ENCODE measurements at places on chromosomes 4 and X.

GRCh38 chrX:130560544-130560943 lies 158.8 kb downstream of the RBMX2 start:
- DNase-seq: no peak

- no peak for DNase-seq
Observed at GRCh38 chrX:13087322-13088155, 43.1 kb upstream of the FAM9C start.

GRCh38 chr4:24674279-24674678 lies 89.9 kb upstream of the DHX15 start:
- no peak for DNase-seq

GRCh38 chrX:136200466-136200865 lies 50.7 kb downstream of the MAP7D3 start:
- peak; percentile 36 for DNase-seq

DNA sequence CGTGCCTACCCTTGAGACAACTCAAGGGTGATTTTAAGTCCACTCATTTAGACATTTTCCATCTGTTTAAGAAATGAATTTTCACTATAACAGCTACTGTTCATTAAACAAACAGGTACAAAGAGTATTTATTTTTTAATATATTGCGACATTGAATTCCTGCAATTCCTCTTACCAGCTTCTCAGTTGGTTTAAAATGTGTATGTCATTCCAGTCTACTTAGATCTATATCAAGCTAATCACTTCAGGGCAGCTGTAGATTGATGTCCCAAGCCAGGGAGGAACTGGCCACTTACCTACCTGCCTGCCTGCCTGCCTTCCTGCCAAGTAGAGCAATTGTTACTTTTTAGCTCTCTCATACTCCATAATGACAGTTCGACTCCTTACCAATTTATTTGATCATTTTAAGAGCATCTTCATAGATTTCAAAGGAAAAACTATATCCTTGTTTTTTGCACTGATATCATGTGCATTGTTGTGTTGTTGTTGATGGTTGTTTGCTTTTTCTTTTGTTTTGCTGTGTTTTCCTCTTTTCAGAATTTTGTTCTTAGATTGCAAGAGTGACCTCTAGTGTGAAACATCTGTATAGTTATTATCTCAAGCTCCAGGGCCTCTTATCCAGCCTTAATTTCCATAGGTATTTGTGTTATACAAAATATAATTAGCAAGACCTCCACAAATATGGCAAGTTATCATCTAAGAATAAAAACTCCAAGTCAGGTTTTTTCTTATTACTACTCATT lies 120.9 kb upstream of the NRK start:
- DNase-seq: no peak

- DNase-seq: peak; percentile 35
Observed at GRCh38 chr4:183300070-183300469, 20.0 kb downstream of the CLDN22 start.

- DNase-seq: no peak
Observed at GRCh38 chr4:169052594-169052945, 42.5 kb upstream of the CBR4 start.

GRCh38 chrX:86148024-86148511 lies at the start of gene DACH2:
Gene DACH2 (plus strand): TSS chrX:86148451.
- DNase-seq: peak; percentile 64

GRCh38 chrX:15854712-15855567 lies at the start of gene AP1S2:
Gene AP1S2 (minus strand): TSS chrX:15854813. CDS start chrX:15852524, 2,289 bp downstream.
- peak; percentile 95 for DNase-seq

DNA sequence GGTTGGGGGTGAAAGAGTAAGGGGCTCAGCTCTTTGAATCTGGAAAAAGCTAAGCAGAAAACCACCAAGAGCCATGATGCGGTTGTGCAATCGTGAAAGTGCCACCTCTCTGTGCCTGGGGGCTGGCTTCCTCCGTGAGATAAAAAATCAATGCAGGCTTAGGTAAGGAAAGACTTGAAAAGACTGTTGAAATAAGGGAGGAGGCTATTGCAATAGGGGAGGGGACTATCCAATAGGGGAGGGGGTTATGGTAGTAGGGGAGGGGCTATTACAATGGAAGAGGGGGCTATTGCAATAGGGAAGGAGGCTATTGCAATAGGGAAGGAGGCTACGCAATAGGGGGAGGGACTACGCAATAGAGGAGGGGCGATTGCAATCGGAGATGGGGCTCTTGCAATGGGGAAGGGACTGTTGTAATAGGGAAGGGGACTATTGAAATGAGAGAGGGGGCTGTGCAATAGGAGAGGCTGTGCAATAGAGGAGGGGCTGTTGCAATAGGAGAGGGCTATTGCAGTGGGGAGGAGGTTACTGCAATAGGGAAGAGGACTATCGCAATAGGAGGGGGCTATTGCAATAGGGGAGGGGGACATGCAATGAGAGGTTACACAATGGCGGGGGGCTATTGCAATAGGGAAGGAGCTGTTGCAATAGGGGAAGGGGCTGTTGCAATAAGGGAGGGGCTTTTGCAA lies 162.3 kb upstream of the PSAPL1 start:
- DNase-seq: no peak

DNA sequence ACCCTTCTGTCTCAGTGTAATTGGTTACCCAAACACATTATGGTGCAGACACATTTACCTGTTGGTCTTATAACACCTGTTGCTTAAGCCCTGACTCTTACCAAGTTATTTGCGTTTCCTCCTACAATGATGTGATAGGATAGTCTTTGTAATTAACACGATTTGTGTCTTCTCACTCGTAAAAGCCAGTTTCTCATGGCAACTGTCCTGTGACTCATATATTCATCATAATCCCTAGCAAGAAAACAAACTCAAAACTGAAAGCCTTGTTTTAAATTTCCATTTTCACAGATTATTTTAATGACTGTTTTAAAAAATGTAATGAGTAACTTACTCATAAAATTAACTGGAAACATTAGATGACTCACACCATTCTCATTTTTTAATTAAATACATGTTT lies 495.2 kb downstream of the NLGN4X start:
- DNase-seq: no peak

DNA sequence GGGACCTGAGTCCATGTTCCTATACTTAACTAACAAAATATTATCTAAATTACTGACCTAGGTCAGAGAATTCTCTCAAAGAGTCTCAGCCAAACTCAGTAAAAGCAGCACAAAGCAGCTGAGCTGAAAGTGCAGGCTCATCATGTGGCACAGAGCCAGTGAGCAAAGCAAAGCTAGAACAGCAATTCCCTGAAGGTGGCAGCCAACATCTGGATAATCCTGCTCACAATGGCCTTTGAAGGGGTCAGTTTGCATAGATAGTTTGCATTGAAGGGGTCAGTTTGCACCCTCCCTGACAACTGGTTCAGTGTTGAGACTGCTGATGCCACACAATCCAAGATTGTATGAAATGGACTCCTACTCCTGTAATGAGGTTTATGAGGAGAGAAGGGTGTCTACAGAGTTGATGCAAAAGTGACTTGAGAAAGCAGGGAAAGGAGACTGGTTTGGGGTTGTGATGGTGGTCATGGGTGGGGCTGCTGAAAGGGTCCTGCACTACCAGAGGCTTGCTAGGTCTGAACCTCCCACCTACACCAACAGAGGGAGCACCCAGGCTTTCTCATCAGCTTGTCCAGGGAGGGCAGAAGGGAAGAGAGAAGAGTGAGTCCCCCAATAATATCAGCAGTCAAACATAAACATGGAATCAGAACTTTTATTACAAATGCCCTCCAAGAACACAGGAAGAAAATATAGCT lies 39.7 kb downstream of the TRIM61 start:
- peak; percentile 32 for DNase-seq

DNA sequence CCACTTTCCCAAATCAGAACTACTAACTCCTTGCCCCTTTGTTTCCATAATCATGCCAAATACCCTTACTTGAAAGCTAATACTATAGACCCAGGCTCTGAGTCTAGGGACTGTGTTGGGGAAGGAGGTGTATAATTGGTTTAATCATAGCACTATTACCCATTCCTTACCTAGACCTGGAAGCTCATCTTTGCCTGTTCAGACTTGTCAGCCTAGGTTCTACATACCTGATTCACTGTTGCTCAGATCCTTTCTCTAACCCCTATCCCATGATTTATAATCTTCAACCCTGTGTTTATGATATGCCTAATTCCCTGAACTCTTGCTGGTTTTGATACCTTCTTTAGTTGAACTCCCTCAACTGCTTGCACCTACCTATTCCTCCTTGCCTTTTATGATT lies 123.1 kb upstream of the GRIA3 start:
- DNase-seq: no peak

DNA sequence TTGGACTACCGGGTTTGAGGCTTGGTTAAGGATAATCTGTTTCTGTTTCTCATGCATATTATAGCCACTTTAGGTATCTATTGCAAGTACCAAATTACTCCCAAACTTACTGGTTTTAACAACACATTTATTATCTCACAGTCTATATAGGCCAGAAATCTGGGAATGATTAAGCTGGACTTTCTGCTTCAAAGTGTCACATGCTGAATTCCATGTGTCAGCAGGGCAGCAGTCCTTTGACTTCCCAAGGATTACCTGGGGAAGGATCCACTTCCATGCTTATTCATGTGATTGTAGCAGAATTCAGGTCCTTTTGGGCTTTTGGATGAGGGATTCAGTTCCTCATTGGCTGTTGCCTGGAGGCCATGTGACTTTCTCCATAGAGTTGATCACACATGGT lies 349.0 kb upstream of the TRAM1L1 start:
- no peak for DNase-seq

- DNase-seq: no peak
Observed at GRCh38 chr4:53886090-53886489, 178.3 kb downstream of the CHIC2 start.

DNA sequence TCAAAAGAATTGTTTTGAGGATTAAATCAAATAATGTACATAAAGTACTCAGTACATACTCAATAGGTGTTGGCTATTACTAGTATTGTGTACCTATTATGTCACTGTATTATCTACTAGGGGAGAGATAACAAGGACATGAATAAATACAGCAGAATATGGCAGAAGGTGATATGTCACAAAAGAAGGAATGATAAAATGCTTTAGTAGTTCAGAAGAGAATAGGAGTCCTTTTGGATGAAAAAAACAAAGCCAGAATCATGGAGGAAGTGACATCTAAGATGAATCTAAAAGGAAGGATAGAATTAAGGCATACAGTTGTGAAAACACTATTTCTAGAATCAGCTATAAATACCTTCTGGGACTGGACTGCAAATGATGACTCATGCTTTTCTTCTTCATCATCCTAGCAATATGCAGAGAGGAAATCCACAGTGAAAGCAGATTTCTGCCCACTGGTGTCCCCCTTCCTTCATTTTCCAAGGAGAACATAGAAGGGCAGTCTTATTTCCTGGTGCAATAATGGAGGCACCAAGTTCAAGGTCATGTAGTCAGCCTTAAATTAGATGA lies 98.7 kb downstream of the GLUD2 start:
- no peak for DNase-seq

DNA sequence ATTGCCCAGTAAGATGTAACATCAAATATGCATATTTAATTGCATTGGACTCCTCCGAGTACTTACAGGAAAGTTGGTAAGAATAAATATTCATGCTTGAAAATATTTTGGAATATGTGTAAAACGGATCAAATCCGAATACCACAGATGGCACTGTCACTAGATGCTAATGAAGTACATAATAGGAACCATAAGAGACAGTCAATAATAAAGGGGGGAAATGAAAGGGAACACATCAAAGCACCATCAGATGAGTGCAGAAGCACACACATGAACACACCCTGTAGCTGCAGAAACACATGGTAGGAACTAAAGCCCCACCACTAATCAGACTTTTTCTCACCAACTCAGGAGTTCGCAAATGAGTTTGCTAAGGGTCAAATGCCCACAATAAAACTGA lies 52.2 kb upstream of the PAGE5 start:
- no peak for DNase-seq

DNA sequence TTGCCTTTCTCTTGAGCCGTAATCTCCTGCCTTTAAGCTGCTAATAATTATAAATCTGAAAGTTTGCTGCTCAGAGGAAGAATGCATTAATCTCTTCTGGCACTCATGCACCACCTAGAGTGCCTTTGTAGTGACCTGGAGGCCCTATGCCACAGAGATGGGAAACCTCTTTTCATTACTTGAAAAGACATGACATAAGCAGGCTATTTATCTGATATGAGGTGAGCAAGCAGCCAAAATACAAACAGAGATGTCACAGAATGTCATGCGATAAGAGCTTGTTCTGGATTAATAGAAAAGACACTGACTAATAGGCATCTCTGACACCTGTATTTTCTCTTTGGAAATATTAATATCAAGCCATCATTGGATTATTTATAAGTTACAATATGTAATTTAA lies 42.3 kb downstream of the GABRB1 start:
- DNase-seq: no peak

- no peak for DNase-seq
Observed at GRCh38 chrX:45852884-45853283, 652.2 kb upstream of the DIPK2B start.

GRCh38 chrX:132092439-132093065 lies 35.3 kb downstream of the FRMD7 start:
- DNase-seq: peak; percentile 86

DNA sequence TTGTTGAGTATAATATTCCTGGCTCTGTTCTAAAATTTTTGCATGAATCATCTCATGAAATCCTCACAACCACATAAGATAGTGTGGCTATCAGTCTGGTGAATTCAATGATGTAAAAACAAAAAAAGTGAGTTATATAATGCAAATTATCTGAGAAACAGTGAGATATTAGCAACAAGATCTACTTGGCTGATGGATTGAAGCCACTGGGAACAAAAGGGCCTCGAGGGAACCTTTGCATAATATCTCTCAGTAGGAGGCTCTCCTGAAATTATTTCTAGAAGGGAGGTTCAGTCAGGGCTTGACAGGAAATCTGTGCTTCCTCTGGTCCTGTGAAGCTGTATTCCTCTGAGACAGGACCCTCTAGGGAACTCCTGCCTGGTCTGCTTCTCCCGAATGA lies 30.1 kb upstream of the NUP54 start:
- no peak for DNase-seq

GRCh38 chr4:105496899-105497298 lies 23.0 kb upstream of the PPA2 start:
- no peak for DNase-seq

DNA sequence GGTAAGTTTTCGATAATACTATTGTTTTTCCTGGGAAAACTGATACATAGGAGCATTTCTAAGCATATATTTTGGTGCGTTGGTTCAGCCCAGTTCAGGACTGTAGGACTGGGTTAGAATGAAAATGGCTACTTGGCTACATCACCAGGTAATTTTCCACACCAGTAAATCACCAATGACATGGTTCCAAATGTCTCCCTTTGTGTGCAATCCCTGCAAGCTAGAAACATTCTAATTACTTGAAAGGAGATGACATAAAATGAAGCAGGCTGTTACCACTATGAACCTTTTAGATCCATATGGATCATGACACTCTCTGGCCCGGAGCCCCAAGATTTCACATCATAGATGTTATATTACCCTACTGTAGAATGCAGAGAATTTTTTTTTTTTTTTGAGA lies 577.4 kb upstream of the FTHL17 start:
- no peak for DNase-seq

GRCh38 chr4:179586460-179586859 lies 2144.2 kb upstream of the AGA start:
- DNase-seq: no peak

DNA sequence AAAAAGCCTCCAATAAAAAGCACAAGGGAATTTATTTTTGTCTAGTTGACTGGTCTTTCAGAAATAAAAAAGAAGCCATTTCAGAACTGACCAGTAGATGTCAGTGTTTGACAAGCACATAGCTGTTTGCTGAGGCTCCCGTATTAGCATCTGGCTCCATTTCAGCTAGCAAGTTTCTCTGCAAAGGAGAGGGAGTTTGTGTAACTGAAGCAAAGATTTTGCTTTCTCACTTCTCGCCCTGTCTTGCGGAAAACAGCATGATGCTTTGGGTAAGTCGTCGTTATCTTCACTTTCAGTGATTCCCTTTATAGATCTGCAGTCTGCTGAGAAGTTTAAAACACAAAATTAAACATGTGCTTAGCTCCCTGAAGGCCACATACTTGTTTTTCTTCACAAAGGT lies 85.5 kb downstream of the CT47B1 start:
- DNase-seq: peak; percentile 86

Data from cardiac muscle cell (in vitro differentiated cells and primary cell).